Dermis microvascular lymphatic vessel endothelial cell (primary cell): ENCODE measurements at places on chromosomes 11 and 22. TPM values are rescaled to one million over a fixed set of nuclear protein-coding genes. Genes with fewer than 3 reads are reported as not detected.
A peak's percentile ranks its signal among the peaks of the same experiment; 100 is the strongest.

GRCh38 chr22:46574993-46575910 lies 37.8 kb upstream of the CELSR1 start:
- DNase-seq, result peak; percentile 76

GRCh38 chr11:37364246-37364839 lies 766.3 kb upstream of the RAG2 start:
- DNase-seq, result no peak

DNA sequence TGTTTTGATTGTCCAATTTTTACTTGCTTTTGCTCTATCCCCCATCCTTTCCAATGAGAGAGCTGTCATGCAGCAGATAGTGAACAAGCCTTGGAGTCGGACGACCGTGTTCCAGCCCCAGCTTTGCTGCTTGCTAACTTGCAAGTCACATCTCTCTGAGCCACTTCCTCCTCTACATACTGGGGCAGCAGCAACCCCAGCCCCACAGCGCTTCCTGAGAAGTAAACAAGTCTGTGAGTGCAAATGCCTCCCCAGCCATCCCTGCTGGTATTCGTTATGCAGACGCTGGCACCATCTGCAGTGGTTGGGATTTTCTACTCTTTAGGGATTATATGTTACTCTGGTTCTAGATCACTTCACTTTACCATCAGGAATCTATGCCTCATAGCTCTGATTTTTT lies 35.0 kb downstream of the TPBGL start:
- DNase-seq, result peak; percentile 95

DNA sequence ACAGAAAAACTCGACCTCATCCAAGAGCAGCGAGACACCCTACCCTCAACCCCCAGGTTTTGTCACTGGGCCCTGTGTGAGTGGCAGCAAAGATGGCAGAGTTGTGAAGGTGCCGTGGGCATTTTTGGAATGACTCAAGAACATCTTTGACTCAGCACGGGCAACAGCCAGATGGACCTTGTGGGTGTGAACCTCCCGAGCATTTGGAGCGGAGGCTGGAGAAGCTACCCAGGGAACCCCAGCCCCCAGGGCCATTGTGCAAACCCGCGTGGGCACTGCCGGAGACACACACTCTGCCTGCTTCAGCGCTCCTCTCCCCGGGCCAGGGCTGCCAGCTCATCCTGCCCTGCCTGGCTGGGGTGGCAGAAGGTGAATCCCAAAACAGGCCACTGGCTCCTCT lies 66.1 kb downstream of the PANX1 start:
- DNase-seq, result no peak

DNA sequence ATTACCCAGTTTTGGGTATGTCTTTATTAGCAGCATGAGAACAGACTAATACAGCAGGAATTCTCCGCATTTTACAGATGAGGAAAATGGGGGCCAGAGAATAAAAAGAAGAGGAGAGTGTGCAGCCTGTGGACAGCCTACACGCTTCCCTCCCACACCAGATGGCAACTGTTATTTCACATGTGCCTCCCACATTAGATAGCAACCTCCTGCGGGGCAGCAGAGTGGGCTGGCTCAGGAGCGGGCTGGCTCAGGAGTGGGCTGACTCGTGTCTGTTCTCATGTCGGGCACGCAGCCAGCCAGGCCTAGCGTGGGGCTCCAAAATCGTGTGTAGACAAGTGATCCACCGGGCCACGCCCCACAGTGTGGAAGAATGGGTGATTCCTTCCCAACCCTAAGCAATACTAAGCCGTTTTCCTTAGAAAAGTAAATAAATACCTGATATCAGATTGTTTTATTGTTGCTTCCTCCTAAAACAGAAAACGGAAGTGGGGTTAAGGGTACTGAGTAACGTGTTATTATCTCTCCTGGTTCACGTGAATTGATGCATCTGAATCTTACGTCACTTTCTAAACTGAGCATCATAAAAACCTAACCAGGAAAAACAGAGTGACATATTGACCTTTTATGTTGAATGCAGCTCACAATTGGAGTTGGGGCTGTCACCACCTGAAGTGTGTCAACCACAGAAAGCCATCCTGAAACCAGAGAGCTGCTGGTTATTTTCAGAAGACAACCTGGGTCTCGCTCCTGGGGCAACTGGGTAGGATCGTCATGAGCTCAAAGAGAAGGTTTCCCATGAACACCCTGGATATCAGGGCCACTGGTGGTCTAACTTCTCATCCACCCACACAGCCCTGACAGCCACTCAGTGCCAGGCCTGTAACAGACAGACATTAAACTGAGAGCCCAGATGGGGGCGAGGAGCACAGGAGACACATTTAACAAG lies 3.3 kb downstream of the TTLL1 start:
- DNase-seq, result peak; percentile 87

DNA sequence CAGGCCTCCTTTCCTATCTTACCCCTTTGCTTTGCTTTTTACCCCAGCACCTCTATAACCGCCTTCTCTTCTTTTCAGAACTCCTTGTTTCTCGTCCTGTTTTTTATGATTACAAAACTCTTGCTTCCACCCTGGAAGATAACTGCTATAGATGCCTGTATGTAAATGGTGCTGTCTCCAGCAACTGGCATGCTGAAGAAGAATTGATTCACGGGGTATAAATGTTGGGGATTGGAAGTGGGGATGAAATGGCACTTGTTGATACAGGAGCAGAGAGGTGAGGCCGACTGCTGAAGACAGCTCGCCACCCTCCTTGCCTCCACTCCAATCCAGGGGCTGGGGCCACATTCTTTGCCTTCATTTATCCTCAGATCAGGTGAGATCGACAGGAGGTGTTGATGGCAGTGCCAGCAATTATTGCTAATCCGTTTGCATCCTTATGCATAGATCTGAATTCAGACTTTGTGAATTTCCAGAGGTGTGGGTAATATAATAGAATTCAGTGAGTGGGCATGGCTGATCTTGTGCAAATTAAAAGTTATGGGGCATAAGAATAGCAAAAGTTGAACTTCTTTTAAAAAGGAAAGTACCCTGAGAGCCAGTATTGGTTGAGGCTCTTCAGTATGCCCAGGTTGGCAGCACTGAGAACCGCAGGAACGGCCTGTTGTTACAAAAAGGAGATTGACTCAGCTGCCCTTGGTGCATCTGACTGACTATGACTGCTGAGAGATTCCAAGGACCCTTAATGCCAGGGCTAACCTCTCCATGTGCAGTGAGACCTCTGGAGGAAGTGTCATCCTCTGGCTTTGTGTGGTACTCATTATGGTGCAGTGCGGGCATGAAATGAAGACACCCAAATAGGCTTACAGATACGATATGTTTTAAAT lies 5.3 kb downstream of the NEAT1 start:
- peak; percentile 75 for DNase-seq

The LDHAL6A gene
- not detected in 2 replicates for total RNA-seq

The ALKBH3 gene
- total RNA-seq, result 27.1 and 29.1 TPM in 2 replicates

The MCAT gene
- total RNA-seq, result 6.8 and 12.9 TPM in 2 replicates

The RASSF10 gene
- total RNA-seq, result 4.8 and 11.8 TPM in 2 replicates

The MS4A4E gene
- total RNA-seq, result not detected in 2 replicates
